ENCODE measurements at places on chromosomes 12 and 14. TPM values are rescaled to one million over a fixed set of nuclear protein-coding genes. Genes with fewer than 3 reads are reported as not detected.
A peak's percentile ranks its signal among the peaks of the same experiment; 100 is the strongest.

FOXN4 gene
- total RNA-seq = 0.26 TPM

ZDHHC22 gene
- 55.2 TPM for total RNA-seq

MAP1LC3B2 gene
- total RNA-seq = 1.5 TPM

EXOC5 gene
- total RNA-seq = 86.7 TPM

- DNase-seq = no peak
Measured at GRCh38 chr14:56273951-56274350, 155.7 kb downstream of the PELI2 start.

- no peak for DNase-seq
Measured at GRCh38 chr14:39316830-39317553, 83.3 kb downstream of the MIA2 start.

GRCh38 chr12:4047421-4047820 is 174.2 kb upstream of the PARP11 start:
- DNase-seq = no peak

GRCh38 chr12:14393751-14394150 is 28.3 kb downstream of the ATF7IP start:
- DNase-seq = no peak

DNA sequence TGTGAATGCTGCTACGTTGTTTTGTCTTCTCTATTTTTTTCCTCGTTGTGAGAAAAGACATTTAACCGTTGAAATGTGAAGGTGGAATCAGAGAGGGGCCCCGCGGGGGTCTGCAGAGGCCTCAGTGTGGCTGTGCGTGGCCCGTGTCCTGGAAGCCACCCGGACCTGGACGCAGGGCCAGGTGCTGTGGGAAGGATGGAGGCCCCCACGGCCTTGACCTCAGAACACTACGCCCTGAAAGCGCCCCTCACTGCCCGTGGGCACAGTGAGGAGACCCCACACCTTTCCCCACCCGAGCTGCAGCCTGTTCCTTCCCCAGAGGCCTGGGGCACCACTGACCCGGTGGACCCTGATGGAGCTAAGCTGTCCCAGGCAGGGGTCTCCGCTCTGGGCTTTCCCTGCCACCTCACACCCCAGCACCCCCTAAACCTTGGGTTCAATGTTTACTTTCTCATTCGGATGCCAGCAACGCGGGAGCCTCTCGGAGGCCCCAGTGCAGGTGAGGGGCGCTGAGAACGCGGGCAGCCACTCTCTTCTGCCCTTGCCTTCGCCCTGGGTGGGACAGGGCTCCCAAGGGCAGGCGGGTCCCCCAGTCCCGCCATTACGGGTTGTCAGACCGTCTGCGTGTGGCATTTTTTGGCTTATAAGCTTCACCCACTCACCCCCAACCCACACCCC is 26.9 kb downstream of the SETD1B start:
- no peak for DNase-seq

- no peak for DNase-seq
Measured at GRCh38 chr14:97457575-97458085, 660.4 kb downstream of the VRK1 start.

GRCh38 chr12:7369274-7369729 is 65.4 kb downstream of the ACSM4 start:
- DNase-seq = no peak

- DNase-seq = peak; percentile 95
Measured at GRCh38 chr12:104303538-104304151, at the start of gene EID3. EID3 (plus strand) TSS chr12:104303739; CDS start chr12:104303935, 196 bp downstream.
